ENCODE measurements at places on chromosomes 11 and 22.

GRCh38 chr11:111573821-111574249, 28.4 kb upstream of the SIK2 start:
- no peak for DNase-seq

GRCh38 chr11:70109006-70109405, 30.9 kb downstream of the ANO1 start:
- DNase-seq, result no peak

DNA sequence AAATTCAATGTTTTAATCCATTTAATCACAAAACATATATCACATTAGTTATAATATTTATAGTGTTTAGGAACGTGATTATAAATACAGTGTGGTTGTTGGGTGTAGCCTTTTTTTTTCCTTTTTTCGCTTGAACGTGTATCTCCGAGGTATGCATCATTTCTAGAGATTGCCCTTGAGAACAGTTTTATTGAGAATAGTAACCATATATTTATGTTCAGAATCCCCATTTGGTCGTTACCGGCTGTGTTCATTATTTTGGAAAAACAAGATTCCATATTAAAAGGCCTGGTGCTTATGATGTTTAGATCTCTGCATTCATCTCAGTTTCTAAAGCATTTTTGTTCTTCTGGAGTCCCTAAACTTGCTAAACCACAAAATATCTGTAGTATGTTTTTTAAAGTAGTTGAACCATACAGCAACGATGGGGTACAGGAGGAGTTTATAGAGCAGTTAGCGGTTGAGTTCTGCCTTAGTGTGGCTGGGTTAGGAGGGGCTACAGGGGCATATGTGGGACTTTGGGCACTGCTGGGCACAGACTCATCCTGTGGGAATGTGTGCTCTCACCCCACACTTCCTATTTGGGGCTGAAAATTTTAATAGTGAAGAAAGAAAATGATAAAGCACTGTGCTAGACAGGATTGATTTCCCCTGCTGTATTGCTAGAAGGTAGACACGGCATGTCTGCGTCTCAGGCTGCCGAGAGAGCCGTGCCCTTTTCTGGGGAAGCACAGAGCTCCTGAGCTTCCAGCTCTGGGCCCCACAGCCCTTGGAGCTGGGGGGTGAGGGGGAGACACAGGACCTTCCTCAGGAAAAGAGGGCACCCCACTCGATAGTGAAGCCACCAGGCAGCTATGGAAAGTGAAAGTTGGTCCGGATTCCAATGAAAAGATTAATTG, 81.5 kb upstream of the PPARA start:
- no peak for DNase-seq

DNA sequence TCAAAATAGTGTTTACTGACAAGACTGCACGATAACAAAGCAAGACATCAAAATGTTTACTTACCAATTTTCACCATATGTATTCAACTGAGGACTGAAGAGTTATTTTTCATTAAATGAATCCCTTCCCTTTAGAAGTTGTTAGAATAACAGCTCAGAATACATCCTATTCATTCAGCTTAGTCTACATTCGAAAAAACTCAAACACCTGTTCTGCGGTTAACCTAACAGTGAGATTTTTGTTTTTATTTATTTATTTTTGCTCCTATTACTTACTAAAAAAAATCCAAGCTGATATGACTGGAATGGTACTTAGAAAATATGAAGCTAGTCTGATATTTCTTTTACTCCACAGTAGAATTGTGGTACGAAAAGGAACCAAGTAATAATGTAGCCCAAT, 10.0 kb downstream of the KCNA4 start:
- no peak for DNase-seq

DNA sequence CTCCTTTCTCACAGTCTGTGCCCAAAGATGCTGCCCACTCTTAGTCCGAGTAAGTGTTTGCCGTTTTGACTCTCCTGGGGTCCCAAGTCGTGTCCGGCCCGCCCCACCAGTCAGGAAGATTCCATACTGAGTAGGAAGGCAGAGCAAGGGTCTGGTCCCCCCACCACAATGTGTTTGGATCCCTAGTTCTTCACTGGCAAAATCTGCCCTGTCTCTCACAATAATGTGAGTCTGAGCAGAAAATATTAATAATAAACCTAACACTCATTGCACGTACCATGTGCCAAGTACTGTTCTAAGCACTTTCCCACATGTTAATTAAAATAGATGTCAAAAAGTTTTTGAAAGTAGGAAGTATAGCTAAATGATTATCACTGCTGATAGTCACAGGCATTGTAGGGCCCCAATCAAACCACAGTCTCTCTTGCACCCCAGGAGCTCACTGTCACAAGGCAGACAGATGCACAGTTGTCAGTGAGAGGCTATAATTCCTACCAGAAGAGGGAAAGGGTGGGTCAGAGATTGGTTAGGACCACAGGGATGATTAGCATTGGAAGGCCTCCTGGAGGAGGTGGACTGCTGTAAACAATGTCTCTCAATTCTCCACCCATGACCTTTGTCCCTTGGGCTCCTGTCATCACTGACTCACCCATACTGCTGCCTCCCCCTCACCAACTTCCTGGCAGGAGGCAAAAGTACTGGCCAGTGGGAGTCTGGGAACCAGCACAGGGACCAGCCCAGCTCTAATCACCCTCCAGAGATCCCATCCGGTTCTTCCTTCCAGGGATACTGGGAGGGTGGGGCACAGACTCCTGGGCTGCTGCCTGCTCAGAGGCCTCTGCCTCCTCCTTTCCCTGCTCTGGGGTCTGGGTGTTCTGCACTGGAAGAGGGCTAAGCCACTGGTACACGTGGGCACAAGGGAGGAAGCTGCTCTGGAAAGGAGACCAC, 1.0 kb upstream of the POLD4 start:
- DNase-seq, result no peak

DNA sequence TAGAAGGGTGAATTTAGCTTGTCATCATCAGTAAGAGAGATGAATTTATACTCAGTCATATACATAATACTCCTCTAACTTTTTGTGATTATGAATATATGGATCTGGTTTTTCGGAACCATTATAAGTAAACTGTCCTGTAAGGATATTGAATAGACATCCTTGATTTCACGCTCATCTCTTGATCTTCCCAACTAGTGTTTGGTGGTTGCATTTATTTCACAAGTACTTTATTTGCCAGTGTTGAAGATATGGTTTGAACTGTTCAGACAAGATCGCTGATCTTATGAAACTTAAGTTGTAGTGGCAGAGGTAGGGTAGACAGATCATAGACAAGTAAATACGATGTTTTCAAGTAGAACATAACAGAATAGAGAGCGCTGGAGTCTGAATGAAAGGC, 3.0 kb downstream of the FBXO7 start:
- no peak for DNase-seq

DNA sequence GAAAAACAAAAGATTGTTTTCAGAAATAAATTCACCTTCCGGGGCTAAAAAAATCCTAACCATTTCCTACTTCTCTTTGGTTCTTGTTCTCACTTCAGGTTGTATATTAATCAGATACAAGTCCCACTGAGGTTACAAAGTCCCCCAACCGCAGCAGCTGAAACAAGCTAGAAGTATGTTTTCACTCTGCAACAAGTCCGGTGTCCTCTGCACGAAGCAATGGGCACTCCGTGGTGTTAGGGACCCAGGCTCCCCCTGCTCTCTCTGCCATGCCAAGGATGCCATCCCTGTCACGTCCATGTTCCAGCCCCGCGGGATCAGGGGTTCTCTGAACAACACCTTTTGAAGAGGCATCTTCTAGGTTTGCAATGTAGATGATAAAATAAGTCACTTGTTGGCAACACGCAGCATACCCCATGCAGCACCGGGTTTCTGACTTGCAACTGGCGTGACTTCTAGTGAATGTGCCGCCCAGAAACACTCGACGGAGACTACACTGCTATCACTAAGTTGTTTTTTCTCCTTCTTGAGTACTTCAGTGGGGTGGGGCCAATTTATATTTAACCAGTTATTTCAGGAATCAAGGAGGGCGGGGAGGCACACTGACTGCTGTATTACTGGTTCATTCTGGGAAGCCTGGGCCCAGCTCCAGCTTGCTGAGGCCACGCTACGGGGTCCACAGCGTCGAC, 25.4 kb upstream of the GSTP1 start:
- no peak for DNase-seq

GRCh38 chr11:73239571-73240189, 21.6 kb downstream of the P2RY2 start:
- no peak for DNase-seq

DNA sequence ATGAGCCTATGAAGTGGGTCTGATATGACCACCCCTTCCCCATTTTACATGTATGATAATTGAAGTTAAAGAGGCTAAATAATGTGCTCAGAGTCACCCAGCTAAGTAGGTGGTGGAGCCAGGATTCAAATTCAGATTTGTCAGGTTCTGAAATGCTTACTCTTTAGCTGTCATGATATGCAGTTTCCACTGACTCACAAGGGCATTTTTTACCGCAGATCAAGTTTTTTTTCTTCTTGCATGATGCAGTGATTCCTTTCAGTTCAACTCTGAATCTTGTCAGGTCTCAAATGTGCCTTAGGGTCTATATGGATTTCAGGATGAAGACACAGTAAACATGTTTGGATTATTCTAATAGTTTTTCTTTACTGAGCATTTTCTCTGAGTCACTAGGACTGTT, 12.6 kb upstream of the TRIM44 start:
- DNase-seq, result no peak

- DNase-seq, result no peak
Observed at GRCh38 chr11:59154610-59155009, 12.0 kb downstream of the FAM111A start.

GRCh38 chr22:40627612-40628011, 8.9 kb downstream of the MRTFA start:
- DNase-seq, result no peak

Data from activated T-helper 2 cell treated with anti-CD3 and anti-CD28 coated beads, Interferon-gamma antibody, Interleukin-2, Interleukin-4, amounts not matched to agents 10 μg/mL and 5 μg/mL and 100 μg/mL, durations not matched to agents 14 hours and 24 hours and 36 hours (primary cell).